CD8-positive, alpha-beta memory T cell (primary cell): ENCODE measurements at places on chromosomes 1 and 21.

- no peak for DNase-seq
These were observed 454.0 kb downstream of the PLPP3 start for GRCh38 chr1:56125316-56125715.

- no peak for DNase-seq
These were observed 48.4 kb downstream of the HENMT1 start for GRCh38 chr1:108612496-108612895.

GRCh38 chr1:86154571-86155050, 2.0 kb downstream of the COL24A1 start:
- DNase-seq: no peak

- no peak for DNase-seq
These were observed 14.1 kb upstream of the VAV3 start for GRCh38 chr1:107979088-107979487.

DNA sequence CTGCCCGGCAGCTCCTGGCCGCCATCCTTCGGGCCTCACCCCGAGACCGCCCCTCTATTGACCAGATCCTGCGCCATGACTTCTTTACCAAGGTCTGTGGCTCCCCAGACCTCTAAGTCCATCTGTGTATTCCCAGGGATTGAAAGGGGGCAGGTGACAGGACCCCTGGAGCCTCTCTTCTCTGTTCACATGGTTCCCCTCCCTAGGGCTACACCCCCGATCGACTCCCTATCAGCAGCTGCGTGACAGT, 2.8 kb downstream of the PLK3 start:
- no peak for DNase-seq

DNA sequence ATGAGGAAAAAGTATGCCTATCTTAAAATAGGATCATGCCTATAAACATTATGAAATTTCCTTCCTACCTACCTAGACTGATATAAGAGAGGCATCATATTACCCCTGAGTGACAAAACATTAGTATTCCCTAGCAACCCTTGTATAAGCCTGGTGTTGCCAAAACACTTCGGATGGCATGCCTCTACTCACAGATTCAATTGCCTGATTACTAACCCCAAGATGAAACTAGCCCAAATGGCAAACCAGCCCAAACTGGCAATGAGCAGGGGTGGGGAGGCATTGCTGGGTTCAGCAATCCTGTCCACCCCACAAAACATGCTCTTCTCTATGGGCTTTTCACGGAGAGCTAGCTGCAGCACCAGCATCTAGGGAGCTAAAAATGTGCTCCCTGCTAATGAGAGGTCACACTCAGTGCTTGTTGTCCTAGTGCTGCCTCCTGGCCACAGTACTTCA, 13.9 kb downstream of the PALMD start:
- DNase-seq: no peak

DNA sequence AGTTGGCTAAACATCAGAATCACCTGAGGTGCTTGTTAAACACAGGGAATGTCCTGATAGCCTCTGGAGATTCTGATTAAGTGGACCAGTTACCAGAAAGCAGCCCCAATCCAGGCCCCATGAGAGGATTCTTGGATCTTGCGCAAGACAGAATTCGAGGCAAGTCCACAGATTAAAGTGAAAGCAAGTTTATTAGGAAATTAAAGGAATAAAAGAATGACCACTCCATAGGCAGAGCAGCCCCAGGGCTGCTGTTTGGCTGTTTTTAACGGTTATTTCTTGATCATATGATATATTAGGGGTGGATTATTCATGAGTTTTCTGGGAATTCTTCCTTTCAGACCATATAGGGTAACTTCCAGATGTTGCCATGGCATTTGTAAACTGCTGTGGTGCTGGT, 176.2 kb downstream of the ROR1 start:
- DNase-seq: no peak
